Activated effector memory CD4-positive, alpha-beta T cell treated with Interleukin-2 at 50 U/mL for 16 hours (primary cell): ENCODE measurements at places on chromosomes 7 and 10.

DNA sequence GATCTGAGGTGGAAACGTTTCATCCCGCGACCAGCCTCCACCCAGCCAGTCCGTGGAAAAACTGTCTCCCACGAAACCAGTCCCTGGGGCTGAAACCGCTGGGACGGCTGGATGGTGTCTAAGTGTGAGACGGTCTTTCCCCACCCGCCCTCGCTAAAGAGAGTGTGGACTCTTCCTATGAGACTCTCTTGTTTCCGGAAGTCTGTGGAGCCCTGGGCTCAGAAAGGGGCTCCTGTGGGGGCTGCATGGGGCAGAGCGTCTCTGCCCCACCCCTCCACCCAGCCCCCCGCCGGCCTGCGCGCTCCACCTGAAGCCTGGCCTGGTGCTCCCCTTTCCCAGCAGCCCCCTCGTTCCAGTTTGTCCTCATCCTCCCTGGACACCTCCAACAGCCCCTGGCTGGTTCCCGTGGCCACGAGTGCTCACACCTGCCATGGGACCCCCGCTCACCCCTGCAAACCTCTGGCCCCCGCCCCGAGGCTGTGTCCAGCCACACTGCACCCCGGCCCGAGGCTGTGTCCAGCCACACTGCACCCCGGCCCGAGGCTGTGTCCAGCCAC lies 28.7 kb downstream of the CFAP46 start:
- DNase-seq = no peak

DNA sequence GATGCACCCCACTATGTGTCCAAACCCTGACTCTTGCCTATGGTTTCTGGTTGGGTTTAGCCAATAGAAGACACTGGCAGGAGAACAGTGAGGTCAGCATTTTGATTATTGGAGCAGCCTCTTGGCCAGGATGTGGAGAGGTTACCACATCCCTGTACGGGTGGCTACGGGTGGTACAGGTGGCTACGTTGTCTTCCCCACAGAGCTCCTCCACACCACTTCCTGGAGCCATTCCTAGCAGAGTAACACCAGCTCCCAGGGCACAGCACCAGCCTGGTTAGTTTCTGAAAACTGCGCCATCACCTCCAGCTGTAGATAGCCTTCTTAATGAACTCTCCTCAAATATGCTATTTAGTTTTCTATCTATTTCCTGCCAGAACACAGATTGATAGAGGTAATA lies 445.2 kb downstream of the INHBA start:
- no peak for DNase-seq

- DNase-seq = no peak
Measured at GRCh38 chr7:102318482-102318971, 31.9 kb downstream of the SH2B2 start.

GRCh38 chr10:75744261-75744660 lies 312.8 kb downstream of the LRMDA start:
- DNase-seq = no peak

DNA sequence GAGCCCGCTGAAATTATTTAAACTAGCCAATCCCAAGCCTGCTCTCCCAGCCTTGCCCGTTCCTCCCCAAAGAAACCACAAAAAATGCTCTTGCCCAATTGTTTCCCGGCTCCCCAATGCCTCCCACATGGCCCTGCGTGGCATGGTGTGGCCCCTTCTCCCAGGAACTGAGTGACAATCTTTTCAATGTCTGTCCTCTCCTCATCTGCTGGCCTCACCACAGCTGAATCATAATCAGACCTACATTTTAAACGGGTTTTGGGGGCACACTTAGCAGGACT lies 201.5 kb downstream of the PRPF18 start:
- no peak for DNase-seq
